ENCODE measurements at places on chromosomes 12 and 14. TPM values are rescaled to one million over a fixed set of nuclear protein-coding genes. Genes with fewer than 3 reads are reported as not detected.

The CDKN1B gene
- 23.6 TPM for total RNA-seq

The PRH2 gene
- total RNA-seq = not detected

The CELA1 gene
- total RNA-seq = not detected

The RNASE1 gene
- total RNA-seq = 13.3 TPM

The RPGRIP1 gene
- 0.35 TPM for total RNA-seq

The GPR137C gene
- total RNA-seq = 3.8 TPM

The EML5 gene
- 2.0 TPM for total RNA-seq

All from mesothelial cell of epicardium (in vitro differentiated cells).